ENCODE measurements at places on chromosomes 16 and 17.

- DNase-seq = no peak
Measured at GRCh38 chr17:43003542-43004172, 2.9 kb upstream of the IFI35 start.

DNA sequence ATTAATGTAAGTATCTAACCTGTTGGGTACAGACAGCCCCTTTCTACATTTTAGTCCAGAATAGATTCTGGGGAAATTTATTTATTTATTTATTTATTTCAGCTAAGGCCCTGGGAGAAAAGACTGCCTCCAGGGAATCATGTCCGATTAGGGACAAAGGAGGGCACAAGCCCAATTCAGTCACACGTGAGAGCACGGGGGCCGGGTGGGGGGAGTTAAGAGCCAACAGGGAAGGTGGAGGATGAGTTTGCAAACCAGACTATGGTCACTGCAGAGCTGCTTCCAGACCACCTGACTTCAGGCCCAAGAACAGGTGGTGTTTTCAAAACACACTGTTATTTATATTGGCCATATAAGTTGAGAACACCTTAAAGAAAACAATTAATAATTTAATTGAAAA is 1.6 kb upstream of the ZFHX3 start:
- DNase-seq = no peak

DNA sequence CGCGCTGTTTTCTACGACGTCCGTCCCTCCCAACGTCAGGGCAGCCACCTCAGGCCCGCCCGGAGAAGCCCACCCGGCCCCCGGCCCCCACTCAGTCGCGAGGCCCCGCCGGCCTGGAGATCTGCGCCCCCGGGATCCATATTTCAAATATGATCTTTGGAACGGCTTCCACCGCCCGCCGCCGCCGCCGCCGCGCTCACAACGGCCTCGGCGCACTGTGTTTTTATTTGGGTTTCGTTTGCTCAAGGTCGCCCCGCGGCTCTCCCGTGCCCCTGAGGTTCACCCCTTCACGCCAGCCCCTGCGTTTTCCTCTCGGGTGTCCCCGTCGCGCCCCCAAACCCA is 4.2 kb upstream of the CBX4 start:
- DNase-seq = no peak

DNA sequence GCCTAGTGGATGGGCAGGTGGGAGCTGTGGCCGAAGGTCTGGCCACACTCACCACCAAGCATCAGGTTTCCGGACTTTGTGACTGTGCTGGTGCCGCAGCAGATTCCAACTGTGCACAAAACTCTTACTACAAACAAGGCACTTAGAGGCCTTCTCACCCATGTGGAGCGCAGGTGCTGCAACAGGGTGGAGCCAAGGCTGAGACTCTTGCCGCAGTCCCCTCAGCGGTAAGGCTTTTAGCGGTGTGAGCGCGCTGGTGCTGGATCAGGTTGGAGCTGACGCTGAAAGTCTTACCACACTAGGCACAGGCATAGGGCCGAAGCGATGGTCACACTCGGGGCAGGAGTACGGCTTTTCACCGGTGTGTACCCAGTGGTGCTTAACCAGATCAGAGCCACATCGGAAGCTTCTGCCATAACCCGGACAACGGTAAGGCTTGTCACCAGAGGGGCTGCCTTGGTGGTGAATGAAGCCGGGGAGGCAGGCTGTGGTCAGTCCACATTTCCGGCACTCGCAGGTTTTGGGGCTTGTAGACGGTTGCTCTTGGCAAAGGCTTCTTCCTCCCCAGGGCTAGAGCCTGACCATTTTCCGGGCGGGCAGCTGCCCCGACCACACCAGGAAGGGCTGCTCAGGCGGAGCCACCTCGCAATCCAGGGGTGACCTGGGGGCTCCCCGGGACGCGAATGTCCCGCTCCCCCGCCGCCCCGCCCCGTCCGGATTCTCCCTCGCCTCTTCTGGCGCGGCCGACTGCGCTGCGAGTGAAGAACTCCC is 1.0 kb upstream of the ARMC5 start:
- peak; percentile 67 for DNase-seq

DNA sequence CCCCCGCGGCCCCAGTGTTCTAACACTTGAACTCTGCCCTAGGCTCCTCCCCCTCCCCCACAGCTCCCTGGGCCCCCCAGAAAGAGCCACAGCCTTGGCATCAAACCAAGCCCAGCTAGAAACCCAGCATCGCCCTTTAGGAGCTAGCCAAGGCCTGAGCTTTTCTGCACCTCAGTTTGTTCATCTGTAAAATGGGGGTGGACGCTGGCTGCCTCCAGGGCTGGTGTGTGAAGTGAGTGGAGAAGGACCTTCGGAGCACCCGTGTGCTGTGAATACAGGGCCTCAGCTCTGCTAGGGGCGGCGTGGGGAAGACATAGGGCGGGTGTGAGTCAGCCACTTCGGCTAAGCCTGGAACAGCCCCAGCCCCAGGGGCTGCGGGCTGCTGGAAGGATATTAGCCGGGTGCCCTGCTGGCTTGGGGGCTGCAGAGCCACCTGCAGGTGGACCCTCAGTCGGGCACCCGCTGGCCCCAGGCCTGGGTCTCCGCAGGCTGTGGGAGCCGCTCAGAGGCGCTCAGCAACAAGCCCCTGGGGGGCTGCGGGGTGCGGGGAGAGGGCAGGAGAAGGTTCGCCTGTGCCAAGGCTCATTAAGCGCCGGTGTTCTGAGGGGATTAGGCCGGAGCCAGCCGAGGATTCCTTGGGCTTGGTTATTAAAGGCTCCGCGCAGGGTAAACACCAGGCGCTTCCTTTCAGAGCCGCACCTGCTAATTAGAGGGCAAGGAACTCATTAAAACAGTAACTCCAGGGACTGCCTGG is 217.0 kb upstream of the CIBAR2 start:
- DNase-seq = no peak

GRCh38 chr17:37065486-37066321 is 117.0 kb downstream of the AATF start:
- DNase-seq = no peak

DNA sequence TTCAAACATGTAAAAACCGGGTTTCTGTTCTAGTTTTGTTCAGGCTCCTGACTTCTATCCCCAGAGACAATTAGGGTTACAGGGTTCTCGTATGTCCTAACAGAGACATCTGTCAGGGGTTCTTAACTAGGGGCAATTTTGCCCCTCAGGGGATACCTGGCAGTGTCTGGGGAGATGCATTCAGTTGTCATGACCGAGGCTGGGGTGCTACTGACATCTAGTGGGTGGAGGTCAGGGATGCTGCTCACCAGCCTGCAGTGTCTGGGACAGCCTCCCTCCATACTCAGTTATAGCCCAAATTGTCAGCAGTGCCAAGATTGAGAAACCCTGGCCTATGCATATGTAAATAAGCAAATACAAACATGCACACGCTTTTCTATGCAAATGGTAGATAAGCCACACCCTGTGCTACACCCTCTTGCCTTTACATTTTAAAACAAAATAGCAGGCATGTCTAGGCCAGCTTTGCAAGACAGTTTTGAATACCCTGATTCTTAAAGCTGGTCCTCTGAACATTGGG is 37.4 kb downstream of the CLEC16A start:
- no peak for DNase-seq

- no peak for DNase-seq
Measured at GRCh38 chr16:50997679-50998078, 153.4 kb downstream of the SALL1 start.

- peak; percentile 26 for DNase-seq
Measured at GRCh38 chr17:28953444-28954118, 2.3 kb upstream of the PHF12 start.

- DNase-seq = no peak
Measured at GRCh38 chr16:88522276-88522949, 47.8 kb upstream of the ZC3H18 start.

GRCh38 chr16:28898266-28898665 is 20.0 kb downstream of the ATP2A1 start:
- DNase-seq = no peak

- DNase-seq = no peak
Measured at GRCh38 chr16:83706394-83706793, 101.4 kb upstream of the HSBP1 start.

DNA sequence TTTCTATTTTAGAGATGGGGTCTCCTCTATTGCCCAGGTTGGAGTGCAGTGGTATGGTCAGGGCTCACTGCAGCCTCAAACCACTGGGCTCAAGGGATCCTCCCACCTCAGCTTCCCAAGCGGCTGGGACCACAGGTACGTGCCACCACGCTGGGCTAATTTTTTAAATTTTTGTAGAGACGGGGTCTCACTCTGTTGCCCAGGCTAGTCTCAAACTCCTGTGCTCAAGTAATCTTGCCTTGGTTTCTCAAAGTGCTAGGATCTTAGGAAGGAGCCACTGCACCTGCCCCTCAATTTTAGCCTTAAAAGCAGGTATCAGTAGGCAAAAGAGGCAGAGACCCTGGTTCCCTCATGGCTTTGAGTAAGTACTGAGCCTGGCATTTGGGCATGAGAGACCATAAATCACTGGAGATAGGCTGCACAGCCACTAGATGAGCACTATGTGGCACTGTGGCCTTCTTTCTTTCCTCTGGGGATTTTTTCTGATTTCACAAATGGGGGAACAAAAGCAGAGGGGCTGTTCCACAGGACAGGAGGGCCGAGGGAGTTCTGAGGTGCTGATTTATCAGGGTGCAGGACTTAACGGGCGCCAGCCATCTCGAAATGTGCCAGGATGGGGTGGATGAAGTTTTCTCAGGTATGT is 82.2 kb downstream of the PLXDC1 start:
- DNase-seq = no peak

- no peak for DNase-seq
Measured at GRCh38 chr16:51971184-51971583, 575.8 kb downstream of the TOX3 start.

- DNase-seq = no peak
Measured at GRCh38 chr16:92431-93339, 14.7 kb downstream of the MPG start.

DNA sequence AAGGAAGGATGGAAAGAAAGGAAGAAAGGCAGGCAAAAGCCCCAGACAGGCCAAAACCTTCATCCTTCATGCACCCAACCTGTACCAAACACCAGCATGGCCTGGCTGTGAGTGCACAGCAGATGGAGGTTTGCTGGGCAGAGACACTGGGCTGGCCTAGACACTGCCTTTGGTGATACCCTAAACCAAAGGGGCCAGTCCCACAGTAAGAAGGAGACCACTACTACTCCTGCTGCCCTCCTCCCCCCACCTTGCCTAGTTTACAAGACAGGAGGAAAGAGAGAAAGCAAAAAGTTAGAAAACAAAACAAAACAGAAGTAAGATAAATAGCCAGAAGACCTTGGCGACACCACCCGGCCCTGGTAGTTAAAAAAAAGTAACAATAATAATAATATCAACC is 19.1 kb downstream of the QPRT start:
- DNase-seq = no peak

GRCh38 chr17:65772989-65773388 is 211.5 kb upstream of the AXIN2 start:
- no peak for DNase-seq

DNA sequence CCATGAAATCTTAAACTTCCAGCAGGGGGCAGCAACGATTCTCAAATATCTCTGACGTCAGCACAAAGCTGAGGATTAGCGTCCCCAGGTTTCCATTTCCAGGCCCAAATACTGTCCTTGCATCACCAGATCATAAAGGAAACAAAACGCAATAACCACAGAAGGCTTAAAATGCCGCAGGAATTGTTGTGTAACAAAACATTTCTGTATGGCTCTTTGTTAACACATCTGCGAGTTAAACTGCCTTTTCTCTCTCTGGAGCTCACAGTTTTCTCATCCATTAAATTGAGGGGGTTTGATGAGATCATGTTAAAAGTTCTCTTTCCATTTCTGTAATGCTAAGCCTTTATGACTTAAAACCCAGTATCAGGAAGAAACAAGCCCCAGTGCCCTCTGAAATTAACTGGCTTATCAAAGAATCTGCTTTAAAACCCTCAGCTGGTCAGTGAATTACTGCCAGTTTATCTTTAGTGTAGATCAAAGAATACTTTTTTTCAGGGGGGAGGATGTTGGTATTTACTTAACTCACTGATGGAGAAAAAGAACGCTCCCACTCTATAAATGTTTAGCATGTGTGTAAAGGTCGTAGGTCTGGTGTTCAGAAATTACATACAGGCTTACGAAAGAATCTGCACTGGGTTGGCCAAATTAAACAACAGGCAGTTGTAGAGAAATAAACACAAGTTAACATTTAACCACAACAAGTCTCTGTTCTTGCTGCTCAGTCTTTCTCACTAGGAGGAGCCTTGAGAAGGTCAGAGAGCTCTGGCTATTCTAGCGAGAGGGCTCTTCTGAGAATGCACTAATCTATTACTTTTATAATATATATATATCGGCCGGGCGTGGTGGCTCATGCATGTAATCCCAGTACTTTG is 10.6 kb upstream of the TERF2 start:
- DNase-seq = peak; percentile 61

GRCh38 chr16:17222871-17223401 is 247.8 kb downstream of the XYLT1 start:
- DNase-seq = no peak

DNA sequence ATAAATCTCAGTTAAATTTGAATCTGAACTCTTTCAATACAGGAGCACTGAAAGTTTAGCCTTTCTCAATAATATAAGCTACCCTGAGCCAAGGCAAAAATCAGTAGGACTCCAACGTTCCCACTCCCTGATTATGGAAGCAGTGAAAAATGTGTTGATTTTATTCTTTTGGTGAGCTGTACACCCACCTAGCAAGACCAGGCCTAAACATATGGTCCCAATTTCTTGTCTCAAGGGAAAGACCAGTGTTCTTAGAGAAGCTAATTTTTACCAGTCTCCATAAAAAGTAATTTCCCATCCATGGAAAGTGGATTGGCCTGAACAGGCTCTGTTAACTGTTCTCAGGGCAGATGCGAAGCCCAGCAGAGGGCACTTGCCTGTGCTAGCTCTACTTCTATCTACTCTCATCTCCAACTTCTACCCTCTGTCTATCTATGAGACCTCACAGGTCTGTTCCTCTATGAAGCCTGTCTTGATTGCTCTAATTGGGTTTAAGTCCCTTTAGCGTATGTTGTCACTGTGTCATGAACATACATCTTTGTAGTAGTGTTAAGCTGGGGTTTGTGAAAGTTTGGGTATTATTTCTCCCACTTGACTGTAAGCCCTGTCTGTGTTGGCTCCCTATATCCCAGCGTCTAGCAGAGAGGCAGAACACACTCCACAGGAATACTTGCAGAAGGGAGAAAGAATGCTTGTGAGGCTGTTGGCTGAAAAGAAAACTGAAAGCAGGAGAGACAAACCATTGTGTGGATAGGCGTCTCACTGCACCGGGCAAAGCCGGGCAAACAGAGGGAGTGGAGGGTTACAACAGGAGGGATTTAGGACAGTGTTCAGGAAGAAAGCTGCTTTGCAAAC is 167.1 kb upstream of the MAF start:
- DNase-seq = no peak
